Sigmoid colon (tissue), 7 donors: ENCODE measurements at places on chromosomes 4 and X. TPM values are rescaled to one million over a fixed set of nuclear protein-coding genes. Genes with fewer than 3 reads are reported as not detected.

DNA sequence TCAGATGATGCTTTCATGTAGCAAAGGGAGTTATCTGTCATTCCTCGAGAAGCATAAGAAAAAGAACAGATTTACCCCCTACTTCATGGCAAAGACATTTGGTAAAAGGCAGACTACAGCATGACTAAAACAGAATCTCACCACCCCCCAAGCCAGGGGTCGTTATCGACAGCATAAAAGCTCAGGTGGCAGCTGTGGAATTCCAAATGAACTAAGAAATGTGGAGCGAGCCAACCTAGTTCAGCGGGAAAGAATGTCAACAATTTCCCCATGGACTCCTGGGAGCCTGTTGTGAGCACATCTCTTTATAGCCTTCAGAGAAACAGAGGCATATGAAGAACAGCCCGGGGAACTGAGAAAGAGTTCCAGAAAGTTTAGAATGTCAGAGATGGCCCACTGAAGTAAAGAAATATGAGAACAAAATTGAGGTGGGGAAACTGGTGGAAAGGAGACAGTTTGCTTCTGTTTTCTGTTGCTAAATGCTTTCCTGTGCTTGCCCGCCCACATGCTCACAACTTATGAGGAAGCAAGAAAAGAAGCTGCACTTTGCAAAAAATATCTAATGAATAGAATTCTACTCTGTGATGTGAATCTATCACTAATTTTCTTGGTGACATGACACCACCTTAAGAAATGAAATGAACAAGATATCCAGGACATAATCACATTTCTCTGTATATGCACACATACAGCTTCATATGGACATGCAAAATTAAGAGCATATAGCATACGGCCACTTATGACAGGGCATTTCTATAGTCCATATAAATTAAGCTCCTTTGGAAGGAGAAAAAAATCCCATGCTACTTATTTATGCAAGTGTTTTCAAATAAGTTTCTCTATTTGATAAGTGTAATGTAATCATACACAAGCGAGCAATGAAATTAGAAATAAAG is 135.3 kb upstream of the MID1 start:
- no peak for DNase-seq
- H3K4me3 ChIP-seq = no peak overlapping the region
- H3K27me3 ChIP-seq = no peaks in the 10 kb centered on the region
- peaks cover 22% of the 10 kb centered on the region for H3K4me1 ChIP-seq
- H3K36me3 ChIP-seq = no peaks in the 10 kb centered on the region
- peak overlapping the region; percentile 38 for H3K27ac ChIP-seq

GRCh38 chr4:181416966-181417365 is 826.2 kb upstream of the TENM3 start:
- no peaks in the 10 kb centered on the region for H3K36me3 ChIP-seq
- H3K27ac ChIP-seq = no peak overlapping the region
- H3K4me1 ChIP-seq = no peaks in the 10 kb centered on the region
- H3K4me3 ChIP-seq = no peak overlapping the region
- DNase-seq = no peak

FGF13 gene
- 13.0 TPM for total RNA-seq

IRS4 gene
- total RNA-seq = not detected

GRCh38 chrX:47316276-47317025 is 53.9 kb upstream of the ZNF157 start:
- H3K27me3 ChIP-seq = no peaks in the 10 kb centered on the region
- no peak overlapping the region for H3K4me3 ChIP-seq
- no peaks in the 10 kb centered on the region for H3K36me3 ChIP-seq
- no peaks in the 10 kb centered on the region for H3K4me1 ChIP-seq

DNA sequence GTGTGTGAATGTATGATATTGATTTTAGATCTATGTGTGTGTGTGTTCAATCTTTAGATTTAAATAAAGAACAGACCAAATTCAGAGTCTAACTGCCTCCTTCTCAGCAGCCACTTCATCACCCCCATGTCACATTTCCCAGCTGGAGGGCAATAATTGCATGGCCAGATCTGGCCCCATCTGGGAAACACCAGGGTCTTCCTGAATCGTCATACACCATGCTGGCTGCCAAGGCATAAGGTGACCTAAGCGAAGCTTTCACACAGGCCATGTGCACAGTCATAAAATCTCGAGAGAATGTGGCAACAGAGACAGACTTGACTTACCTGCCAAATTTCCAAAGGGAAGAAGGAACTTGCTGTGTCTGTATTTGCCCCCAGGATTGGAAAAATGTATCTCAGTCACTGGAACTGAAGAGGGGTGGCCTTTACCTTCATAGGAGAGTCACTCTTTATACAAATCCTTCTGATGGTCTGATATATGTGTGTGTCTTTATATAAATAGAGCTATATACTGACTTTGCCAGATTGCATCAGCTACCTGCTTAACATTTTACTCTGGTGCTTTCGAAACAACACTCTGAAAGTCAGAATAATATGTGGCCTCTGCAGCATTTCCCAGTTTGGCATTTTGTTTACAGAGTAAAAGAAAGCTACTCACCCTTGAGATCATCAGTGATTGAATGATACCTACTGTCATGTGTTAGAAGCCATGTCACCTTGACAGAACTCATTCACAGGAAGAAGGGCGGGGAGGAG is at the start of gene PLAC1:
Gene PLAC1, minus strand, starts transcription at position 470 of the 758 bp plus-strand sequence. CDS start 91,789 bp downstream, outside the sequence.
- H3K4me3 ChIP-seq = no peak within 1 kb of the TSS
- H3K4me1 ChIP-seq = no peaks in the 10 kb centered on the region
- H3K27me3 ChIP-seq = no peaks in the 10 kb centered on the region
- no peak for DNase-seq

GRCh38 chr4:5118091-5118786 is 67.0 kb downstream of the STK32B start:
- H3K27ac ChIP-seq = no peak overlapping the region
- H3K4me3 ChIP-seq = no peak overlapping the region
- H3K27me3 ChIP-seq = no peaks in the 10 kb centered on the region
- no peaks in the 10 kb centered on the region for H3K4me1 ChIP-seq
- no peak for DNase-seq

KCNE5 gene
- total RNA-seq = not detected

DNA sequence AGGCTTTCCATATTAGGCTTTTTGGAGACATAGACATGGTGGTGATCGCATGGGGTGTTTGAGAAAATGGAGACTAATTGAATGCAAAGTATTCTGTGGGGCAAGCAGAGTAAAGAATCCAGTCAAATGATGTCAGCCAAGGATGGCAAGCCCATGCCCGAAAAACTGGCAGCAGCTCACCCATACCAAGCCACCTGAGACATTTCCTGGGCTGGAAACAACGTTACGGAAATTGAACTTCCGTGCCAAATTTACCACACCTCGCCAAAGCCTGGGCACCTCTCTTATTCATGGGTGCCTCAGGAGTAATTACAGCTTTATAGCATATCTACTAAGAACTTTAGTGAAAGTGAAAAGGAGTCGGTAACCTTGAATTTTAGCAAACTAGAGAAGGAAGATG is 166.4 kb downstream of the CBR4 start:
- H3K36me3 ChIP-seq = no peaks in the 10 kb centered on the region
- no peak for DNase-seq
- peaks cover 91% of the 10 kb centered on the region for H3K4me1 ChIP-seq
- no peak overlapping the region for H3K4me3 ChIP-seq
- peak overlapping the region; percentile 97 for H3K27ac ChIP-seq

GRCh38 chr4:165867961-165868360 is 5.1 kb upstream of the TLL1 start:
- H3K4me3 ChIP-seq = no peak overlapping the region
- H3K36me3 ChIP-seq = no peaks in the 10 kb centered on the region
- no peak for DNase-seq
- no peak overlapping the region for H3K27ac ChIP-seq
- H3K4me1 ChIP-seq = peaks cover 8% of the 10 kb centered on the region
- no peaks in the 10 kb centered on the region for H3K27me3 ChIP-seq

NOCT gene
- total RNA-seq = 2.2 TPM

S100P gene
- 0.41 TPM for total RNA-seq

- H3K36me3 ChIP-seq = no peaks in the 10 kb centered on the region
- no peak for DNase-seq
- H3K4me3 ChIP-seq = no peak overlapping the region
- H3K4me1 ChIP-seq = no peaks in the 10 kb centered on the region
Measured at GRCh38 chrX:56805399-56805798, 76.4 kb downstream of the NBDY start.

GRCh38 chr4:8543623-8544022 is 36.6 kb upstream of the GPR78 start:
- no peaks in the 10 kb centered on the region for H3K36me3 ChIP-seq
- no peaks in the 10 kb centered on the region for H3K27me3 ChIP-seq
- H3K27ac ChIP-seq = no peak overlapping the region
- no peaks in the 10 kb centered on the region for H3K4me1 ChIP-seq

DNA sequence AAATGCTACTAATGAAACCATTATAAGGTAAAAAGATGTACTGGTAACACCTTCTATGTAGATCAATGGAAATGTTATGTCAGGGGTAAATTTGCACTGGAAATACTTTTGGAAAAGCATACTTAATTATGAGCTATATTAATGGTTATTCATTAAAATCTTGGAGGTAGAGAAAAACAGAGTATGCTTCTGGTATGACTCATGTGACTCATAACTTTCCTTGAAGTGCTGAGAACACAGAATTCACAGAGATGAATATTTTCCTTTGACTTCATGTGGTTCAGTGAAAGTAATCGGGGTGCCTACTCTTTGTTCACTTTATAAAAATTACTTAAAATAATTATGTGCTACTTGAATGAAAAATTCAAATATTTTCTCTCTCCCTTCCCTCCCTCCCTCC is 254.2 kb downstream of the KCTD8 start:
- no peaks in the 10 kb centered on the region for H3K4me1 ChIP-seq
- H3K27me3 ChIP-seq = no peaks in the 10 kb centered on the region

- H3K27ac ChIP-seq = no peak overlapping the region
- H3K27me3 ChIP-seq = no peaks in the 10 kb centered on the region
- H3K4me3 ChIP-seq = no peak overlapping the region
- DNase-seq = no peak
Measured at GRCh38 chr4:176433983-176434382, 114.2 kb downstream of the SPCS3 start.

PNCK gene
- total RNA-seq = 135 TPM

- H3K4me3 ChIP-seq = no peak overlapping the region
- peaks cover 27% of the 10 kb centered on the region for H3K4me1 ChIP-seq
- DNase-seq = no peak
- H3K36me3 ChIP-seq = no peaks in the 10 kb centered on the region
- H3K27me3 ChIP-seq = no peaks in the 10 kb centered on the region
- H3K27ac ChIP-seq = no peak overlapping the region
Measured at GRCh38 chr4:100314057-100314456, 123.8 kb upstream of the DDIT4L start.

GRCh38 chrX:110050901-110051300 is 48.0 kb downstream of the TMEM164 start:
- no peak overlapping the region for H3K4me3 ChIP-seq
- H3K27me3 ChIP-seq = no peaks in the 10 kb centered on the region
- no peaks in the 10 kb centered on the region for H3K4me1 ChIP-seq
- DNase-seq = no peak

GRCh38 chr4:118948545-118949144 is 60.0 kb downstream of the SYNPO2 start:
- H3K36me3 ChIP-seq = no peaks in the 10 kb centered on the region
- no peak overlapping the region for H3K4me3 ChIP-seq
- H3K4me1 ChIP-seq = peaks cover 83% of the 10 kb centered on the region
- DNase-seq = no peak

DNA sequence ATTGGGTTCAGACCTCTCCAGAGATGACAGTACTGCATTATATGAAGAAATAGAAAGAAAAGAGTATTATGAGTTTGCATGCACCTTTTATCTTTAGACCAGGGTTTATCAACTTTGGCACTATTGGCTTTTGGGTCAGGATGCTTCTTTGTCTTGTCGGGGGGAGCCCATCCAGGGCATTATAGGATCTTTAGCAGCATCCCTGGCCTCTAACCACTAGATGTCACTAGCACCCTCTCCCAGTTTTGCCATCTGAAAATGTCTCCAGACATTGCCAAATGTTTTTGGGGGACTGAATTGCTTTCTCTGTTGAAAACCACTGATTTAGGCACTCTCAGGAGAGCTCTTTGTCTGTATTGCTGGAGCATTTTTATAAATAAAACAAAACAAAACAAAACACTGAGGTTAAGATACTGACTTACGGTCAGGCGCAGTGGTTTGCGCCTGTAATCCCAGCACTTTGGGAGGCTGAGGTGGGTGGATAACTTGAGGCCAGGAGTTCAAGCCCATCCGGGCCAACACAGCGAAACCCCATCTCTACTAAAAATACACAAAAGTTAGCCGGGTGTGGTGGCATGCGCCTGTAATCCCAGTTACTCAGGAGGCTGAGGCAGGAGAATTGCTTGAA is 23.6 kb downstream of the CA5B start:
- H3K27me3 ChIP-seq = no peaks in the 10 kb centered on the region
- H3K4me1 ChIP-seq = no peaks in the 10 kb centered on the region
- no peak for DNase-seq
- no peak overlapping the region for H3K4me3 ChIP-seq
- H3K27ac ChIP-seq = no peak overlapping the region

DNA sequence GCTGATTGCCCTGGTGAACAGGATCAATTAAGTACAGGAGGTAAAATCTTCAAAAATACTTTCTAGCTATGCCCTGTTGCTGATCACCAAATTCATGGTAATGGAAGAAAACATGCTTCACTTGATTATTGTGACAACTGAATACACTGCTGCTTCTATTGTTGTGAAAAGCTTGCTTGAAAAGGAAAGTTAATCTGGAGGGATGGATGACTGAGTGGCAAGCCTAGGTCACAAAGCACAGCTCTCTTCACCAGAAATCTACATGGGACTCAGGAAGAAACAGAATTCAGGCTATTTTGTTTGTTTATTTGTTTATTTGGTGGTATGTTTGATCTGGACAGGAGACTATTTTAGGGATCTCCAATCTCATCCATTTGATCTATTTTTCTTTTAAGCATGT is 182.0 kb downstream of the MGST2 start:
- no peak overlapping the region for H3K4me3 ChIP-seq
- H3K27me3 ChIP-seq = no peaks in the 10 kb centered on the region
- H3K4me1 ChIP-seq = no peaks in the 10 kb centered on the region
- H3K27ac ChIP-seq = no peak overlapping the region
- no peaks in the 10 kb centered on the region for H3K36me3 ChIP-seq
- no peak for DNase-seq

DNA sequence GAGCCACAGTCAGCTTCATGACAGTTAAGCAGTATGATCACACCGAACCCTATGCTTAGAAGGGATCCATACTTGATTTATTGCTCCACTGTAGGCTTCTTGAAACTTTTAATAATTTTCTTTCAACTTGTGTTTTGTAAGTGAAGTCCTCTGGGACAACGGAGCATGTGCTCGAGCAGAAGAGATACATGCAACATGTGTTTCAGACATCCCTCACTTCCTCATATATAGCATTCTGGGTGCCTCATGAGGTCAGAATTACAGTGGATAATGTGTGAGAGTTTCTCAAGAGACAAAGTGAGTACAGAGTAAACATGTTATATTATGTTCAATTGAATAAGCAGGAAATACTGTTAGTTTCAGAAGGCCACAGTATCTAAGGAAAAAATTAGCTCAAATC is 893.2 kb downstream of the FAT4 start:
- no peak overlapping the region for H3K4me3 ChIP-seq
- H3K27ac ChIP-seq = no peak overlapping the region
- DNase-seq = no peak
- no peaks in the 10 kb centered on the region for H3K27me3 ChIP-seq
- H3K36me3 ChIP-seq = no peaks in the 10 kb centered on the region
